ENCODE measurements at places on chromosomes 1 and 21. TPM values are rescaled to one million over a fixed set of nuclear protein-coding genes. Genes with fewer than 3 reads are reported as not detected.

PGLYRP4 gene
- total RNA-seq = not detected

CATSPERE gene
- total RNA-seq = 1.5 TPM

AMY1A gene
- total RNA-seq = not detected

HES4 gene
- 54.4 TPM for total RNA-seq

B3GALT2 gene
- total RNA-seq = 0.76 TPM

LYPD8 gene
- total RNA-seq = not detected

TRNP1 gene
- total RNA-seq = 10.7 TPM

DNA sequence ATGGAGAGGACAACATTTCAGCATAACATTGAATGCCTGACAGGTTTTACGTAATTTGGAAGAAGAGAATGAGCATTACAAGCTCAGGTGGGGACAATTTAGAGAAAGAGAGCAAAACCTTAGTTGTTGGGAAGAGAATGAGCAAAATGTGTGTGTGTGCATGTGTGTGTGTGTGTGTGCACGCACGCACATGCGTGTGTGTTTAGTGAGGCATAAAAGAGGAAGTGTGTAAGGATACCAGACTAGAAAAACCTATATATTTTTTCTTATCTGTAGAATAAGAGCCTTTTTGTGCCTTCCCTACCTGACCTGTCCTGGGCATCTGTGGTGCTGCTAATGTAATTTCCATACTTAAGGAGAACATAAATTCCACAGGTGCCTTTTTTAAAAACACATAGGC lies 99.0 kb upstream of the PLXNA2 start:
- DNase-seq = no peak

DNA sequence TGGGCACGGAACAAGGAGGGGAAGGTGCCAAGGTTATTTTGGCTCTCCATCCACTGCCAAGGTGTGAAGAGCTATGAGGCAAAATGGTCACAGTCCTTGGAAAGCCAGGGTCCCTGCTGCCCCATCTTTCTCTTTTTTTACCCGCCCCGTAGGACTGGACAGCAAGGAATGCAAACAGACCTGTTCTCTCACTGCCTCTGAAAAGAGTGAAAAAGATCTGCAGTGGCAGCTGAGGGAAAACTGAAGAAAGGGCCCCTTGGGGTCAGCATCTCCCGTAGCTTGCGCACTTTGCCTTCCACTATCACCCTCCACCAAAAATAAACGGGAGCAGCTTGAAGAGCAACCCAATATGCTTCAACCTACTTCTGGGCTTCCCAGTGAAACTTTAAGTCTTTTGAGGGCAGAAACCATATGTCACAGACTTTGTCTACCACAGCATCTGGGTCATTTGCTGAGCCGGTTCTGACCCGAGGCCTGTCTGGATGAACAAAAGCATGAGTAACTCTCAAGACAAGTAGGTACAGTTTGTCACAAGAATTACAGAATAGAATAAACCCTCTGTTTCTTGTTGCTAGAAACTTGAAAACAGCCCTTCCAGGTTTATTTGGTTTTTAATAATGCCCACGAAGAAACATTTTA lies 9.4 kb upstream of the KIF14 start:
- no peak for DNase-seq

DNA sequence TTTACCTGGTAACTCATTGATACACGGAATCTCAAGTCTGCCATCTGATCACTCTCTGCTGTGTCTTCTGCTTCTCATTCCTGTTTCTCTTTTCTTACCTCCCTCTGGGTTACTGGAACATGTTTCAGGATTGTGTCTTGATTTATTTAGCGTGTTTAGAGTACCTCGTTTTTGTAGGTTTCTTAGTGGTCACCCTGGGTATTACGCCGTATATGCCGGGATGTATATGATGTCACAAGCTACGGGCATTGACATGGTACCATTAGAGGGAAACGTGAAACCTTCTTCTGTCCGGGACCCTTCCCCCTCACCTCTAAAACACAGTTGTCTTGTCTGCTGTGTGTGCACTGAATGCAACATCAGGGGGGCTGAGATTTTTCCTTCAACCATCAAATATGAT lies 2.8 kb downstream of the ACTRT2 start:
- DNase-seq = no peak

DNA sequence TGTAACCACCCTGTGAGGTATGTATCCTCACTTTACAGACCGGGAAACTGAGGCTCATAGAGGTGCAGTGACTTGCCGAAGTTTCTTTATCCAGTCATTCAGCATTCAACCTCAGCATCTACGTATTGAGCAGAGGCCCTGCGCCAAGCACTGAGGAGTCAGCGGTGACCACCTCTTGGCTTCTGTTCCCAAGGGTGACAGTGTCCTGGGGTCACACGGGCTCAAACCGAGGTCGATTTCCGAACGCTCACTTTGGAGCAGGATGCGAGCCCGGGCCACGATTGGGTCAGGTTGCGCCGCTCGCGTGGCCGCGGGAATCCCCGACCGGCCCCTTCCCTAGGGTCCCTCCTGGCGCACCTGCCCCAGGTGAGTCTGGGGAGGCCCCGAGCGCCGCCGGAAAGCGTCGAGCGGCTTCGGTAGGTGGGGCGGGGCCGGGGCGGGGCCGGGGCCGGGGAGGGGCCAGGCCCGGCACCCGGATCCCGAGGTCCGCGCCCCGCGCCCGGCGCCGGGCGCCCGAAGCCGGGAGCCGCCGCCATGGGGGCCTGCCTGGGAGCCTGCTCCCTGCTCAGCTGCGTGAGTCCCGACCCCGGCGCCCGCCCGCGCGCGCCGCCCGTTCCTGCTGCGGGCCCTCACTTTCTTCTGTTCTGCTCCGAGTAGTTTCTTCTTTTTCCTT lies at the start of gene SERINC2:
SERINC2 (plus strand) TSS at position 482 of the 673 bp plus-strand sequence; CDS start at position 535, 53 bp downstream.
- DNase-seq = no peak

DNA sequence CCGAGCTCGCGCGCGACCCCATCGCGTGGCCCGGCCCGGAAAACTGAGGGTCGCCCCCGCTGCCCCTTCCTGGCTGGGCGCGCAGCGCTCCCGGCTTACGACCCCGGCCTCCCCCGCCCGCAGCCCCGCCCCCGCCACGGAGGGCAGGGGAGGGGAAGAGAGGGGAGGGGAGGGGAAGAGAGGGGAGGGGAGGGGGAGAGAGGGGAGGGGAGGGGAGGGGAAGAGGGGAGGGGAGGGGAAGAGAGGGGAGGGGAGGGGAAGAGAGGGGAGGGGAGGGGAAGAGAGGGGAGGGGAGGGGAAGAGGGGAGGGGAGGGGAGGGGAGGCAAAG lies 6.7 kb upstream of the ANKRD65 start:
- DNase-seq = no peak

- no peak for DNase-seq
Observed at GRCh38 chr1:228937851-228938536, 202.7 kb downstream of the RHOU start.

GRCh38 chr1:223423641-223424233 lies 30.5 kb downstream of the CCDC185 start:
- no peak for DNase-seq

DNA sequence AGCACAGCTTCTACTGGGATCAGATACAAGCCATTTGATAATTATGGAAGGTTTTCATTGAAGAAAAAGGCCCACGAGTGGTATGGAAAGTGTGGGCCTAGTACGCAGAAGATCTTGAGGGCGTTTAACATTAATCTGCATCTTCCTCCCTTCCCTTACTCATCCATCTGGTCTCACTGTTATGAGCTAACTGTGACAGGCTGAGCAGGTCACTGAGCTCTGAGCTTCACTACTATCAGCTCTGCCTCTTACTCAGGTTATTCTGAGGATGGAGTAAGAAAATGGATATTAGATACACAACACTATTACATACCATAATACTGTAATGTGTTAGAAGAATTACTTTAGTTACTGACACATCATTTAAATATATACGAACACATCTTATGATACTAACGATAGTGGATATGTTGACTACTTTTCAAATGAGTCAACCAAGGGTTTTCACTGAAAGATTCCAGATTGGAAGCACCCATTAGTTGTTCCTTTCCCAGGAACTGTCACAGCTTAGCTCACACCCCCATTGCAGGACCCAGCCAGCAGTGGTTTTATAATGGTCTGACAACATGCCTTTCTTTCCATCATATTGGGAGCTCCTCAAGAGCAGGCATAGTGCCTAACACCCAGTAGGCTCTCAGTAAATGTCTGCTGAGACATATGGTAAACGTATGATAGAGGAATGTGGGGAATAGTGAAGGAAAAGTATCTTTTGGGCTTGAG lies 97.8 kb upstream of the C8B start:
- DNase-seq = no peak

DNA sequence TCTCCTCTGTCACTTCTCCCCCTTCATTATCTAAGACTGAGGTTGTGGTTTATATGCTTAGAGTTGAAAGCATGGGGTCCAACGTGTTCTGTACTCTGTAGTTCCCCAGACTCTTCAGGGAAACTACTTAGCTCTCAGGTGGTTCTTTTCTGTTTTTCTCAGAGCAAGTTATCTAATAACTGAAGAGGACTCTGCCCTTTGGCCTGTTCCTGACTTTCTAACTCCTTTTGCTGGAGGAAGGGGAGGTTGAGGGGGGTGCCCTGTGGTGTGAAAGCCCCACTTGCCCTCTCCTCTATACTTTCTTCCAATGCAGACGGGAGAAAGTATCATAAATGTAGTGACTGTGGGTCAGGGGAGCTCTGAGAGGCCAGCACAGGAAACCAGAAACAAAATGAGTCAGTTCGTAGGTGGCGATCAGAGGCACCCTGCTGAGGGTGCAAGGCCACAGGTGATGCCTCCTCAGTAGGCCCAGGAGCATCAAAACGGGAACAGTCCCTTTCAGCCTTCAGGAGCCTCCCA lies 5.0 kb downstream of the SLC25A44 start:
- no peak for DNase-seq

DNA sequence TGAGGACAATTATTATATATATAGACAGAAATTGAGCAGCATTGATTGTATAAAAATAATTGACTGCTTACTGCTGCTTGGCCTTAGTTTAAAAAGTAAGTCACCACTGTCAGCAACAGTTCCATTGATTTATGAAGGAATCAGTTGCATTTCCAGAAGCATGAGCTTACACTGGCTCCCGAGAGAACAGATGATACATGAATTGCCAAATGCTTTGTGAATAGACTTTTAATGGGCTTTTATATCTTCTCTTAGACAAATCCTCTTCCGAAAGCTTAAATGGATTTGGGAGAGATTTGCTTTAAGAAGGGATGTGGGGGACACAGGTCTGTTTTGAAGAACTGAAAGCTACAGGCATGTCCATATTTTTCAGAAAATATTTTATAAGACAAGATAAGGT lies 7.5 kb downstream of the FHAD1 start:
- no peak for DNase-seq

DNA sequence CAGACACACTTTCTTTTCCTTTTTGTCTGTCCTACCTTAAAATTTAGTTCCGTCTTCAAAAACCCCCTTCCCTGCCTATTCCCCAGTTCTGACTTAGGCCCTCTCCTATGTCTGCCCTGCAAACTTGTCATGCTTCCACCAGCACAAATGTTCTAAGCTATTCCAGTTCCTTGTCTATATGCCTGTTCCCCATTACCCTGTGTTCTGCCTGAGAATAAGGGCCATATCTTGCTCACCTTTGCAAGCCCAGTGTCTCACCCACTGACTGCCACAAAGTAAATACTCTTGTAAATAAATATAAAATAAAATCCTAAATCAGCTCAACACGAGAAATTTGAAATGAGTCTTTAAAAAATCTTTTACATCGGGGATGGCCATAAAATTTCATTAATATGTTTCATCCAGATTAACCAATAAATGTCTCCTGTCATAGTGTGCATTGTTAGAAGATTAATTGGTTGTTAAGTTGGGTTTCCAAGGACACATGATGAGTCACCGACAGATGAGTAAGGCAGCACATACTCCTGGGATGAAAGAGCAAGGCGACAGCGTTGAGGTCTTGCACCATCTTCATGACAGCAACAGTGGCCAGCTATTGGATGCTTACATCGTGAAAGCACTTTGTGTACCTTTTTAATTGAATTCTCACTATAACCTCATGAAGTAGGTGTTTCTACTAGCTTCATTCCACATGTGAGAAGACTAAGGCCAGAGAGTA lies 92.6 kb upstream of the NGF start:
- no peak for DNase-seq

DNA sequence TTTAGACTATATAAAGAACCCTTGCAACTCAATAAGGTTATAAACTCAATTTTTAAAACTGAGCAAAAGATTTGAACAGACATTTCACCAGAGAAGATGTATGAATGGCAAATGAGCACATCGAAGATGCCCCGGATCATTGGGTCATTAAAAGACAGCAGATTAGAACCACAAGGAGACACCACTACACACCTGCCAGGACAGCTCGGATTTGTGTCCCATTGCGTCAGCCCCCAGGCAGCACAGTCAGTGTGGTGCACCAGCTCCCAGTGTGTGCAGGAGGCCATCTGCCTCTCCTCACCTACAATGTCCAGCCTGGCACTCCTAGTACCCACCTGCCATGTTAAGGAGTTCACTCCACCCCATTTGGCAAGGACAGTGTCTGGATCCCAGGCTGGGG lies 61.1 kb upstream of the LRP8 start:
- DNase-seq = no peak

DNA sequence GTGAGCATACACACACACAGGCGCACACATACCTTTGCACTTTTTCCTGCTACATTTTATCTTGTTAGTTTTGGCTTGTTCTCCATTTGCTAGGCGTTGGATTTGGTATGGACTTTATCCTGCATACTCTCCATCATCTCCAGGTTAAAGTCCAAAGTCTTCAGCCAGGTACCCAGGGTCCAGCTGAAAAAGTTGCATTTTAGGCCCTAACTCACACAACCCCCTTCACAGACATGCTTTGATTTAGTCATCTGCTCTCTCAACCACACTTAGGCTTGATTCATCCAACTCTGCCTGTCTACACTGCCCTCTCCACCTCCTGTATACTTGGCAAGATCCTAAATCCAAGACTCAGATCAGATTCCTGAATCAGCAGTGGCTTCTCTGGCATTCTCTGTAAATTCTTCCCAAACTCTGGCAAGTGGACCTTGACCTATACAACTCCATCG lies 10.7 kb upstream of the LAMB3 start:
- DNase-seq = no peak

- no peak for DNase-seq
Observed at GRCh38 chr1:227321035-227321434, 2.7 kb upstream of the CDC42BPA start.

- DNase-seq = no peak
Observed at GRCh38 chr1:66245691-66246090, 288.3 kb upstream of the SGIP1 start.

GRCh38 chr1:55155522-55155921 lies 59.6 kb downstream of the USP24 start:
- DNase-seq = no peak

GRCh38 chr1:165852871-165853270 lies 25.5 kb downstream of the UCK2 start:
- no peak for DNase-seq
